Pons (tissue), 1 donor: ENCODE measurements at places on chromosomes 11 and 22.

GRCh38 chr22:42074132-42074811 is at the start of gene PHETA2:
Gene PHETA2 (plus strand): TSS chr22:42074248. CDS start chr22:42077294, 3,046 bp downstream.
- DNase-seq = no peak

- DNase-seq = no peak
These were observed 34.7 kb downstream of the PPP6R3 start for GRCh38 chr11:68495220-68495729.

- DNase-seq = peak; percentile 89
These were observed 84.1 kb downstream of the LARGE2 start for GRCh38 chr11:46006418-46007070.

GRCh38 chr11:79046366-79046765 is 394.5 kb downstream of the TENM4 start:
- DNase-seq = no peak

DNA sequence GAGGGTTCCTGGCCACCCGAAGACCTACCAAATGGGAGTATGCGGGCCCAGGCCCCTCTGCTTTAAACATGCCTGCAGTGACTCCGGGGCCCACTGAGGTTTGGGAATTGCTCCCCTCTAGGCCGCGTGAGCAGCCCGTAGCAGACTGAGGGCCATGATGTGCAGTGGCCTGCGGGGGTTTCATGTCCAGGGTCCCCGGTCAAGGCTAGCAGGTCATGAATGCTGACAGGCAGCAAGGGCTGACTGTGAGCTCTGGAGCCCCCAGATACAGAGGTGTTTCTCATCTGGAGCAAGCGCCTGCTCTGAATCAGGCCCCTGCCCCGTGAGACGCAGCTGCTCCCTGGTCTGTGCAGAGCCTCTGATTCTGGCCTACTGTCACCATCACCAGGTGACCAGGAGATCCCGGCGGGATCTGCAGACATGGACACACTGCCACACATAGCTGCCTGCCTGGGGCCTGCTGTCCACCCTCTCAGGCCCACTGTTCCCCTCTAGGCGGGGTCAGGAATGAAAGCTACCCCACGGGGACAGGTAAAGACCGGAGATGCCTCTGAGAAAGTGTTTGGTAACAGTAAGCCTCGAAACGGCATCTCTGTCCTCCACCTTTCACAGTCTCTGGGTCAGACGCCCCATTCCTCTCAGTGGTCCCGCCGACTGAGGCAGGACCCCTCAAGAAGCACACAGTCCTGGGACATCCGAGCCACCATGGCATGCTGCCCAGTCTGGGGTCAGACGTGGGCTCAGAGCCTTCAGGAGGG is 73.3 kb downstream of the PARVB start:
- DNase-seq = no peak

DNA sequence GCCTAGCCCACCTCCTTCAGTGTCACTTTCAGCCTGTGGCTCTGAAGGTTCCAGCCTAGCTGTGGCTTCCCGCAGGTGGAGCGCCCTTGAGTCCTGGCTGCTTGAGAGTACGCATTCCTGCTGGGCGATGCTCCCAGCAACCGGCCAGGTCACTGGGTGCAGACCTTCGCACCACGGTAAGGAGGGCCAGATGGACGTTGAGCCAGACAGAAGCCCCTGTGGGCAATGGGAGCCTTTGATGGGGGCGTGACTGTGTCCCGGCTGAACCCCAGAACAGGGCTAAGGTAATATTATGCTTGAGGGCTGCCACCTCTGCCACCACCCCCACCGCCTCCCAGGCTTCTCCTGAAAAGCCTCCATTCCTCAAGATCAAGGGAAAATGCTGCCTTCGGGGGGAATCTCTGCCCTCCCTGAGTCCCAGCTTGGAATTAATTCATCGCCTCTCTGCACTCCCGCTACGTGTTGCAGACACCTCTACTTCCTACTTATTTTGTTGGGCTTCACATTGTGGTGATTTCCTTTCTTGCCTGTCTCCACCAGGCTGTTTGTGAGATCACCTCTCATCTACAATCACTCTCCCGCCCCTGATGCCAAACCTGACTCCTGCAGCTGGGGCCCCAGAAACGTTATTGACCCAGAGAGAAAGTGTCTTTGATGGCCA is 144.9 kb upstream of the NECTIN1 start:
- no peak for DNase-seq

DNA sequence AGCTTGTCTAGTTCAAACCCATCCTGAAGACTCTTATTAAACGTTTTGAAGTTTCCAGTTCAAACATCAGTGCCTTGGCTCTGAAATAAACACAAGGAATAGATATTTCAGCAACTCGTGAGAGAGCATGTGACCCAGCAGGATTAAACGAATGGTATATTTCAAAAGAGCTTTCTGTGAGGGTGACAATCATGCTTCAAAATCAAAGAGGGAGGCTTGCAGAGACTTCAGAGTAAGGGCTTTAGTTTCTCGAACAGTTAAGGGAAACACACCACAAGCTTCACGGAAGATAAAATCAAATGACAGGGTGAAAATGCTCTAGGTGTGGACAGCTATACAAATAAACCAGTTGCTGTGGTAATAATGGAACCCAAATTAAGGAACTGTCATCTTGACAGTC is 1.4 kb downstream of the HPS4 start:
- DNase-seq = no peak

- DNase-seq = no peak
These were observed 7.2 kb upstream of the EHD1 start for GRCh38 chr11:64885367-64886286.

GRCh38 chr22:42443240-42444076 is 11.3 kb upstream of the NFAM1 start:
- DNase-seq = no peak

DNA sequence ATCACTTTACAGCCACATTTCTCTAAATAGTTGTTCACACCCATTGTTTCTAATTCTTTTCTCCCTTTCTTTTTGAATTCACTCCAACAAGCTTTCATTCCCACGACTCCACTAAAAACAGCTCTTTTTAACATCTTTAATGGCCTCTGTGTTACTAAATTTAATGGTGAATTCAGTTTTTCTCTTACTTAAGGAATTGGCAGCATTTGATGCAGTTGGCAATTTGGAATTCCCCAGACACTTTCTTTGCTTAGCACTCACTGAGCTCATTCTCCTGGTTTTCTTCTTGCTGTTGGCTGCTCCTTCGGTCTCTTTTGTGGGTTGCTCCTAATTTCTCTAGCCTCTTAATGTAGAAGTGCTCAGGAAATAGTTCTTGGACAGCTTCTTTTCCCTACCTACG is 40.5 kb upstream of the OR9Q1 start:
- DNase-seq = peak; percentile 32

DNA sequence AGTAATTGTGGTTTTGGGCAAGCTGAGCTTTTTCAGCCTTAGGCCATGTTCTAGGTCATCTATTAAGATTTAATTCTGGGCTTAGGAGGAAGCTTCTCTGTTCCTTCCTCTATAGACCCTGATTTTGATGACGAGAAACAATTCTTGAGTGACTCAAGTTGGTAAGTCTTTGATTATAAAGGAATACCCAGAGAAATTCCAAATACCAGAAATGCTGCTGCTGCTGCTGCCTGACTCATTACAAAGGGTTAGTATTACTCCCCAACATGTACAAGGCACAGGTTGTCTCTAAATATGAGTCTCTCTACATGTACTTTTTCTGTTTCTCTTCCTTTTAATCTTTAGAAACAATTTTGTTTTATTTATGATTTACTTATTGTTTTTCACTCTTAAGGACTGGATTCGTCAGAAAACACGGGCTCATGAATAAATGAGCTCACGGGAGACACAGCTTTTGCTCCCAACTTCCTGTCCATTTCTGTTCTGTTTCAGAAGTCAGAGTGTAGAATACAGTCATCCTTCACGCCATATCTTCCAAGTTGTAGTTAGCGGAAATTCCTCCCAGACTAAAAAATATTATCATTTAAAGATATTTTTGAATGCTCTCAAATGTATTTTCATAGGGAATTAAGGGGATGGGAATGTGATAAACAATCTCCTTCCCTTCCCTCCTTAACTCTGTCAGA is 31.8 kb upstream of the RBMXL2 start:
- no peak for DNase-seq

DNA sequence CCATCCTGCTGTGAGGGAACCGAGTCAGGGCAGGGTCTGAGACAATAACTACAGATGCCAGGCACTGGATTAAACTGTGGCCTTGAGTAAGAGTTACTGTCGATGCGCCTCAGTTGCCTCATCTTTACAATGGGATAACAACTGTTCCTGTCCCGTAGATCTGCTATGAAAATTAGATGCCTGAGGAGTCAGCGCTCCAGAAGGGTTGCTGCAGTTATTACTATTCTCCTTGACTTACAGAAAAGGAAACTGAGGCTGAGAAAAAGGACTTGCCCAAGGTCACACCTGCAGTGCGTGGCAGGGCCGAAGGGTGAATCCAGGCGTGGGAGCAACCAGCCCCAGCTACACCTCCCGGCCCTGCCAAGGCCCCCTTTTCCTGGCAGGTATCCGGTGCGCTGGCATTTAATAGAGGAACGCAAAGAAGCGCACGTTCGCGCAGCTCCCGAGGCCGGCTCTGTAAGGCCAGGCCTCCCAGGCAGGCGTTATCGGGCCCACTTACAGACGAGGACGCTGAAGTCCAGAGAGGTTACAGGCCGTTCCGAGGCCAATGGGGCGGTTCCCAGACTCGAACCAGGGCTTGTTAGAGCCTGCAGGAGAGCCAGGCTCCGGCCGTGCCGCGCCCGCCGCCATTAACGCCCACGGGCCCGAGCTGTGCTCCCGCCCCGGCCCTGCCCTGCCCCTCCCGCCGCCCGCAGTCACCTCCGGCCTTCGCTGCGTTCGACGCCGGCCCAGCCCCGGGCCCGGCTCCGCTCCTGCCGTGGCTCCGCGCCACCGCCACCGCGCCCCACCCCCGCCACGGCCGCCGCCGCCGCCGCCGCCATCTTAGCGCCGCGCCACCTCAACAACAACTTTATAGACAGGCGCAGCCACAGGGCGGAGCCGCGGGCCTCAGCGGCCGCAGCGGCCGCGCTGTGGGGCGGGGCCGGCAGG is at the start of gene C11orf68:
C11orf68 (minus strand) TSS at position 852 of the 930 bp plus-strand sequence; CDS start at position 821, 31 bp downstream.
- no peak for DNase-seq

DNA sequence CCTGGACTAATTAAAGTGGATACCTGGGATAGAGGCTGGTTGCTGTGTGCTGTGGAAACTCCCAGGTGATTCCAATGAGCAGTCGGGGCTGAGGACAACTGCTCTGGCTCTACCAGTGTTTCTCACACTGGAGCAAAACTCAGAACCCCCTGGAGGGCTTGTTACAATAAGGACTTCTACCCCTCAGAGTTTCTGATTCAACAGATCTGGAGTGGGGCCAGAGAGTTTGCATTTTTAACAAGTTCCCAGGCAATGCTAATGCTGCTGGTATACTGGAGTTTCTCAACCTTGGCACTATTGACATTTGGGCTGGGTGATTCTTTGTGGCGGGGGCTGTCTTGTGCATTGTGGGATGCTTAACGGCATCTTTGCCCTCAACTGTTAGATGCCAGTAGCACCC is 353.7 kb downstream of the MIAT start:
- DNase-seq = no peak

DNA sequence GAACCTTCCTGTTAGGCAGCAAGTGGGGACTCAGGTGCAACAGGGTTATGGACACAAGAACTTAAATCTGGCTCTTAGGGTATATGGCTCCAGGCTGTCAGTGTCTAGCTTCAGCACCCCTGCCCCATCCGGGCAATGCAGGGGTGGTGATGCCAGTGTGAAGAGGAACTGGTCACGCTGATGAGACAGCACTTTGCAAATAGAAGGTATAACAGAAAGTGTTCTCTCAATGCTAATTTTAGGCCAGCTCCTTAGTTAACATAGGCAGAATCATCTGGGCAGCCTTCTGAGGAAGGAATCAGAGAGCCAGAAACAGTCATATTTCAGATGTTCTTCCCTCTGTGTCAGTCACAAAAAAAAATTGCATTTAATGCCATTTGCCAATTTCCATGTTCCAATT is 41.2 kb downstream of the SYT9 start:
- no peak for DNase-seq

GRCh38 chr22:23557036-23557435 is 23.1 kb downstream of the IGLL1 start:
- DNase-seq = no peak

GRCh38 chr22:29840498-29840897 is 2.4 kb upstream of the ASCC2 start:
- no peak for DNase-seq

- DNase-seq = no peak
These were observed 80.0 kb downstream of the MED15 start for GRCh38 chr22:20587206-20587958.

DNA sequence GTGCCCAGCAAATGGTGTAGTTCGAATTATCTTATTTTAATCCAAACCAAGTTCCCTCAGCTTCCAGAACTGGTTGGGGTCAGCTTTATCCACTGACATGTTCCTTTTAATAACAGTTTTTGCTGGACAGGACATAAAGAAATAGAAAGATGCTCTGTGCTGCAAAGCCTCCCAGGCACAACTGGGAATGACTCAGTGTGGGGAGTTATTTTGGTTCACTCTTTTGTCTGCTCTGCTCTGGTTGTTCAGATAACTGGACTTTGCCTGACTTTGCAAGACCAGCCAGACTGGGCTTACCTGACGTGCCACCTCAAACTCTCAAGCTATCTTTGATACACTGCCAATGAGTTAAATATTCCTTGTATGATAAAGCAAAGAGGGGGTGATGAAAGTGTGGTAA is 25.6 kb downstream of the SEZ6L start:
- no peak for DNase-seq

- no peak for DNase-seq
These were observed 90.9 kb downstream of the PDHX start for GRCh38 chr11:35007277-35007676.

- DNase-seq = no peak
These were observed 218.6 kb downstream of the FAT3 start for GRCh38 chr11:92443199-92443598.

- peak; percentile 23 for DNase-seq
These were observed 1.3 kb downstream of the FAR1 start for GRCh38 chr11:13669544-13670488.

GRCh38 chr11:74449369-74449931 is 17.9 kb downstream of the KCNE3 start:
- DNase-seq = peak; percentile 88

- DNase-seq = no peak
These were observed 592.5 kb upstream of the B3GAT1 start for GRCh38 chr11:135004495-135004894.

DNA sequence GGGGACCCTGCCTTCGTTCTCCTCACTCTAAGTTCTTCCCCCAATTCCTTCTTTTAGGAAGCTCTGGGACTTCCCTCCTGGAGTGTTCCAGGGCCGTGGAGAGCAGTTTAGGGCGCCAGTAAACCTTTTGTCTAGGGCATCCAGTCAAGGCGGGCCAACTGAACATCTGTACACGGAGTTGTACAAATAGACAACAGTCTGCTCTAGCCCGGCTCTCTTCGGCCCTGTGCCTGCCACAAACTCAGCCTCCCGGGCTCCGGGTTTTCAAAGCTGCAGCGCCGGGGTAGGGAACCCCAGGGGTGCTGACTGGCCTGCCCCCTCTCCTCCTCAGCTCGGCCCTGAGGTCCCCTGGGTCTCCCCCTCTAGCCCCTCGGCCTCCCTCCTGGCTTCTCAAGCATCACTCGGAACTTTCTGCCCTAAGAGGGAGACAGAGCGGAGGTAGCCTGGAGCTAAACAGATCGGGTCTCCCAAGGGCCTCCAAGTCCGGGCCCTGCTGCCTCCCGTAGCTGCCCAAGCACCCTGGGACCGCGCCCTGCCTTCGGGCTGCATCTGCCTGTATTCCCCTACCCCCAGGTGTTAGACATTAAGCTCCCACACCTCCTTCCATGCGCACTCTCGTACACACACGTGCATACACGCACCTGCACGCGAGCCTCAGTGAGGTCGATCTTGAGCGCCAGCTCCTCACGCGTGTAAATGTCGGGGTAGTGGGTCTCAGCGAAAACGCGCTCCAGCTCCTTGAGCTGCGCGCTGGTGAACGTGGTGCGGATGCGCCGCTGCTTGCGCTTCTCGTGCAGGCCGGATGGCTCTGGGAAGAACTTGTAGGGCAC is 3.3 kb downstream of the PHOX2A start:
- DNase-seq = no peak

GRCh38 chr11:79173615-79174014 is 267.2 kb downstream of the TENM4 start:
- DNase-seq = peak; percentile 44
